ENCODE measurements at places on chromosomes 5 and 9.

DNA sequence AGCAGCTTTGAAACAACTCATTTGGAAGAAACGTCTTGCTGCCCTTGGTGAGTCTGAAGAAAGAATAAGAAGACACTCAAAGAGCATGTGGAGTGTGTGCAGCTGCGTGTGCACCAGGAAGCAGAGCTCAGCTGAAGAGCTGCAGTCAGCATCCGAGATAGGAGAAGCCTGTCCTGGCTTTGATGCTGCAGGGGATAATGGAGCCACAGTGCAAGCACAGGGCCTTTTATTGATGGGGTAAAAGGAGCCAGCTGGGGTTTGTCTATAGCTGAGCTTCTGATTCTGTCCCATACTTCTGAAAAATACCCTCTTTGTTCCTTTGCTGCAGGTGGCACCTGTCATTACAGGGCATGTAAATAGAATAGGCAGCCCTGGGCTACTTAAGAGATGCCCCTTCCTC, 375.7 kb upstream of the ZNF462 start:
- no peak for DNase-seq

- DNase-seq = no peak
Measured at GRCh38 chr9:134224127-134224526, 59.8 kb upstream of the RNU6ATAC start.

DNA sequence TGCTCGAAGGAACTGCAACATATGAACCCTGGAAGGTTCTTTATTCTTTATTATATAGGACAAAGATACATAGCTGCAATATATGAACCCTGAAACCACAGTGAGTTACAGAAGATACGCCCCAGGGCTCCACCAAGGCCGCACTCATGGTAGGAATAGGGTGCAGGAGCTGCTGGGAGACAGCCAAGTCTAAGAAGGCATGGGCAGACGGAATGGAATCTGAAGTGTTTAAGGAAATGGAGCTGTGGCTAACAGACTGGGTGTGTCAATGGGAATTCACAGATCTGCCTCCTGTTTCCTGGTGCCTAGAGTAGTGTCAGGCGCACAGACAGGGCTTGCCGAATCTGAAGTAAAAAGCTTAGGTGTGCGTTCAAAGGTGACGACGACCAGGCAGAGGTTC, 286.4 kb downstream of the DENND1A start:
- peak; percentile 55 for DNase-seq

DNA sequence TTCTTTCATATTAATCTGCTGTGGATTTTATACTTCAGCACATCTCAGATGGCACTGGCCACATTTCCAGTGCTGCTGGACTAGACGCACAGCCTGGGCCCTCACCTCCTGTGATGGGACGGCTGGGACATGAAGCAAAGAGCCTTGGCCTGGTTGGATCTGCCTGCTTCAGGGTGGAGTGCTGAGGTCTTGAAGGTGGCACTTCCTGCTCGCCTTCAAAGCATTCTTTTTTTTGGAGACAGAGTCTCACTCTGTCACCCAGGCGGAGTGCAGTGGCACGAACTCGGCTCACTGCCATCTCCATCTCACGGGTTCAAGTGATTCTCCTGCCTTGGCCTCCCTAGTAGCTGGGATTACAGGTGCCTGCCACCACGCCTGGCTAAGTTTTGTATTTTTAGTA, 73.1 kb downstream of the RAPGEF1 start:
- DNase-seq = no peak

GRCh38 chr5:401146-402034, 41.6 kb upstream of the EXOC3 start:
- DNase-seq = no peak

GRCh38 chr5:1011226-1011631, 2.6 kb downstream of the NKD2 start:
- DNase-seq = peak; percentile 71

GRCh38 chr9:127723444-127723843, 7.6 kb downstream of the TTC16 start:
- DNase-seq = no peak

- DNase-seq = no peak
Measured at GRCh38 chr5:83547161-83547560, 75.6 kb downstream of the VCAN start.

DNA sequence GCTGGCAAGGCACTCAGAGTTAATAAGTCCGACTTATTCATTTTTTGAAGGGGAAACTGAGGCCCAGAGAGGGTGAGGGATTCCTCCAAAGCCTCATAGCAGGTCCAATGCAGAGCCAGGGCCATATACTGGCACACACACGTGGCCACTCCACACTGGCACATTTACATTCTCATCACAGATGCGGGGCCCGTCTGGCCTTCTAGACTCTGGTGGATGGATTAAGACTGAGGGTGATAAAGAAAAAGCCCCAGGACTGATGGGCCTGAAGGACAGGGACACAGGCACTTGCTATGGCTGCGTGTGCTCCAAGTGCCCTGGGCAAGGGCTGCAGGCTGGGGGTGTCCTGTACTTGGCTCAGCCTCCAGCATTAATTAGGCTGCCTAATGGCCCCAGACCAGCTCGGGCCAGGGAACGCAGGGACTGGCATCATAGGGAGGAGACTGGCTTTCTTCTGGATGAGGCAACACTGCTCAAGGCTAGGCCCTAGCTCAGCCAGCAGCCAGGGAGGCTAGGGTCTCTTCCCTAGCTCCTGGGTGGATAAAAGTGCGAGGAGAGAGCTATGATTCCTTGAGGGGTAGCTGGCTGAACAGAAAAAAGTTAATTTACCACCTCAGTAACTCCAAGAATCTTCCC, 28.5 kb upstream of the CSF1R start:
- DNase-seq = no peak

- no peak for DNase-seq
Measured at GRCh38 chr9:116316246-116316645, 162.7 kb downstream of the PAPPA start.

DNA sequence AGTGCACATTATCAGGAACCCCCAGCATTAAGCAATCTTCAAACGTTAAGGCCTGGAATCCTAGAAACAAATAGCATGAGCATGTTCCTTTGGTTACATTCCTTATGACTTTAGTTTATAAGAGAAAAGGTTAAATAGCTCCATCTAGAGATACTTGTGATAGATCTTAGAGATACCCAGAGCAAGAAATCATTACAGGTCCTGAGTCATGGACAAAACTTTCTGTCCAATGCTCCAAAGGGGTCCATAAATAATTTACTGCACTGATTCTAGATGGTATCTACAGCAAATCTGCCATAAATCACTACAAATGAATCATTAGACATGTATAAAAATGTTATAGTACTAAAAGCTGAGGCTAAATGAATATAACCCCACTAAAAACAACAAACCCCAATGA, 139.6 kb downstream of the HTR1A start:
- no peak for DNase-seq

DNA sequence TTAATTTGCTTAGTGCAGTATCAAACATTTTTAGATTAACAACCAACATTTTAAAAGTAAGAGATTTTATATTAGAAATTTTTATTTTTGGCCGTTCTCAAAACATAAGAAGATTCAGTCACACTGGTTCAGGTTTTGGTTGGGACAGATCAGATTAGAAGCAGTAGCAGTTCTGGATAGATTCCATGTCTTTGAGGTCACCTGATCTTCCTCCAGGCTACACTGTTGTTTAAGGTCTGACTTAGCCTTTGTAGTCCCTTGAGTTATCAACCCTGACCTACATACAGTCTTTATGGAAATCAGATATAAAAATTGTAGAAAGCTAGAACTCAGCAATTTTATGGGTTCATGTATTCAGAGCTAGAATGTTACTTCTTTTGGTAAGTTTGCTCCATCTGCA, 910.0 kb upstream of the WWC1 start:
- DNase-seq = no peak

GRCh38 chr5:62041156-62041756, 264.8 kb upstream of the KIF2A start:
- DNase-seq = no peak

DNA sequence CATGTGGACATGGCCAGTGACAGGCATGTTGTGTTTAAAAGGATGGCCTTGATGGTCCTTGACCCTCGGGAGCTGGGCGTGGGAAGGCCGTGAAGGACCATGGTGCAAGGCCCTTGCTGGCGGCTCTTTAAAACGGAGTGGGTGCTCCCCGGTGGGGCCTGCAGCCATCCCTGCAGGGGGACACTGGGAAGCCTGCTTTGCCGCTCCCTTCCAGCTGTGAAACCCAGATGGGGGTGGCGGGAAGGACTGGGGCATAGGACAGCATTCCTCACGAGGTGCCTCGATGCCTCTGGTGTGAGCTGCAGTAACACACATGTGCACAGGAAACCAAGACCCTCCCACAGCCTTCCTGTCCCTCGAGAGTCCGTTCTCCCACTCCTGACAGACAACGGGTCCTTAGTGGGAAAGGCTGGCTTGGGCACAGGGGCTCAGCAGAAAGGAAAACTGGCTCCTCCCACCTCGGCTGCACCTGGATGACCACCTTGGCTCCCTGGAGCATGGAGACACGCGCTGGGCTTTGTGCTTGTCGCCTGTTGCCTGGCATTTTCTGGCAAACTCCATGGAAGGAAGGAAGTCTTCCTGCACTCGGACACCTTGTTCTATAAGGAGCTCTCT, 30.3 kb upstream of the IRX4 start:
- no peak for DNase-seq

DNA sequence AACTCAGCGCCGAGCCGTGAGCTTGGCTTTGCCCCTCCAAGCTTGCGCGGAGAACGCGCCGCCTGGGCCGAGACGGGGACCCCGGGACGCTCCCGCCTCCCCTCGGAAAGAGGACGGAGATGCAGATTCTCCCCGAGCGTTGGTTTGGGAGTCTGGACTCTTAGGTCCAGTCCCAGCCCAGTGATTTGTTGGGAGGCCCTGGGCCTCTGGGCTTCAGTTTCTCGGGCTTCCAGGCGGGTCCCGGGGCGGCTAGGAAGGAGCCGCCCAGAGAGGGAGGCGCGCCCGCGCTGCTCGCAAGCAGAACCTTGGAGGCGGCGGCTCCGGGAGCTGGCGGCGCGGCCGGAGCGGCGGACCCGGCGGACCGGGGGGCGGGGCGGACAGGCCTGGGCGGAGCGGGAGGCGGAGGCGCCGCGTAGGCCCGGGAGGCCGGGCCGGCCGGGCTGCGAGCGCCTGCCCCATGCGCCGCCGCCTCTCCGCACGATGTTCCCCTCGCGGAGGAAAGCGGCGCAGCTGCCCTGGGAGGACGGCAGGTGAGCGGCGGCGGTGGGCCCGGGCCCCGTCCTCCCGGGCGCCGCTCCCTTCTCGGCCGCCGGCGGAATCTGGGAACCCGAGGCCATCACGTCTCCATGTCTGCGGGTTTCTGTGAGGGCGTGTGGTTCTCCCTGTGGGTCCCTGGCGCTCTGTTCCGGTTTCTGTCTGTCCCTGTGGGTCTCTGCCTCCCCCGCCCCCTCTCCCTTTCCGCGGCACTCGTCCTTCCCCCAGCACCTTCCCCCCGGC, at the start of gene B4GALT7:
Gene B4GALT7 (plus strand): TSS at position 402 of the 777 bp plus-strand sequence. CDS start 79 bp downstream, at position 481.
- DNase-seq = peak; percentile 43

GRCh38 chr5:2103940-2104339, 221.2 kb upstream of the IRX4 start:
- no peak for DNase-seq

- no peak for DNase-seq
Measured at GRCh38 chr9:113223963-113224362, 2.6 kb downstream of the SLC31A1 start.

- no peak for DNase-seq
Measured at GRCh38 chr5:138947780-138948179, 72.6 kb upstream of the LRRTM2 start.

DNA sequence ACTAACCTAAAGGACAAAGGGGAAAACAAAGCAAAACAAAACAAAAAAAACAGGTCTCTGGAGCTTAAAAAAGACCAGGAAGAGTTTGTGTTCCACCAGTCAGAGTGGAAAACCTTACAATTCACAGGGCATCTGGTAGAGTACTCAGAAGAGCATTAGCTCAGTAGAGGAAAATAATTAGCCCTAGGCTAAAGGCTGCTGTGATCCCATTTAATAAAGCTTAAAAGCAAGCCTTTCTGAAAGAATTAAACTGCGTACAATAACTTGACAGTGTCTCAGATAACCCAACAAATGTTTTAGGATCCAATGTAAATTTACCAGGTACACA, 7.3 kb downstream of the ECM2 start:
- DNase-seq = no peak

GRCh38 chr9:86645303-86645702, 291.1 kb upstream of the TUT7 start:
- DNase-seq = no peak

GRCh38 chr5:58318468-58318867, 141.4 kb downstream of the PLK2 start:
- no peak for DNase-seq

- DNase-seq = no peak
Measured at GRCh38 chr9:118992813-118993794, 376.1 kb downstream of the BRINP1 start.

GRCh38 chr9:108855888-108856287, at the start of gene ACTL7B:
ACTL7B (minus strand) TSS chr9:108855986; CDS start chr9:108855930, 56 bp downstream.
- no peak for DNase-seq

DNA sequence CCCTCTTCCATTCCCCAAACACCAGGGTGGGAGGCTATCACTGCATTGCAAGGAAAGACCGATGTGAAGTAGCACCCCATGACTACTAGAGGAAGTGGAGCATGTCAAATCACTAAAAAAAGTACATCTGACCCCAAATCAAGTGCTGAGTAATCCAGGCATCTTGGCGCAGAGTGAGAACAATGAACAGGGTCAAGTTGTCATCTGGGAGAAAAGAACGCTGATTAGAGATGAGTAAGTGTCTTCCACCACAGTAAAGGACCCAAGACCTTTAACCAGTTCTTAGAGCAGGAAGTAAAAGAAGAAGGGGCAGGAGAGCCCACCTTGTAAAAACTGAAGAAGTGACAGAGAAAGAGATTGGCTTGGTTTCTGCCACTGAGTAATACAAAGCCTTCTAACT, 75.0 kb upstream of the RAD23B start:
- DNase-seq = no peak

DNA sequence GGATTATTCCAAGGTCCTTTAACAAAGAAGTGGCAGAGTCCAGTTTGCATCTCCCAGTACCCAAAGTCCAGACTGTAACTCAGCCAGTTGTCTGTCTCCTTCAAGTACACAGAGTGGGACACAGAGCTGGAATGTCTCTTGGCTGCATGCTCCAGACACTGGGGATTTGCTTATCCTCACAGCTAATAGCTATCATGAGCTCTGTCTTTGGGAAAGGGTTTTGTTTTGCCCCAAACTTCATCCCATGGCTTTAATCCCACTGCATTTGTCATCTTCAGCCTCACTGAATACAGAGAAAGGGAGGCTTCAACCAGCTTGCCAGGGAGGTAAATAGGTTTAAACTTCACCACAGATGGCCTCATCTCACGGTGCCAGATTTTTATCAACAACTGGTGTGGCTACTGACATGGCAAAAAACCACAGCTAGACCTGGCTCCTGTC, 412.2 kb upstream of the SLC24A2 start:
- no peak for DNase-seq

DNA sequence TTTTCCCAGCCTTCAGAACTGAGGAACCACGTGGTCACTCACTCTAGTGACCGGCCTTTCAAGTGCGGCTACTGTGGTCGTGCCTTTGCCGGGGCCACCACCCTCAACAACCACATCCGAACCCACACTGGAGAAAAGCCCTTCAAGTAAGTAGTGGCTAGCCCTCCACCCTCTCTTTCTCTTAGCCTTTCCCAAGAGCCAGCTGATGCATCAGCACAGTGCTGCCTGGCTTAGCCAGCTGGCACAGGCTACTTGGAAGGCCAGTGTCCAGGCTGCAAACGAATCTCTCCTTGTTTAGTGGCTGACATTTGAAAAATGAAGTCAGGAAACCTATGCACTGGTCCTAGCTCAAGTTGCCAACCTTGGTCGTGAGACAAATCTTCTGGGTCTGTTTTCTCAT, 91.1 kb downstream of the PRDM6 start:
- no peak for DNase-seq

All from NCI-H1105 treated with DMSO at 0.1 percent for 48 hours (cell line).